ENCODE measurements at places on chromosomes 12 and 14. TPM values are rescaled to one million over a fixed set of nuclear protein-coding genes. Genes with fewer than 3 reads are reported as not detected.

NINJ2 gene
- 10.2 TPM for polyA plus RNA-seq

DNA sequence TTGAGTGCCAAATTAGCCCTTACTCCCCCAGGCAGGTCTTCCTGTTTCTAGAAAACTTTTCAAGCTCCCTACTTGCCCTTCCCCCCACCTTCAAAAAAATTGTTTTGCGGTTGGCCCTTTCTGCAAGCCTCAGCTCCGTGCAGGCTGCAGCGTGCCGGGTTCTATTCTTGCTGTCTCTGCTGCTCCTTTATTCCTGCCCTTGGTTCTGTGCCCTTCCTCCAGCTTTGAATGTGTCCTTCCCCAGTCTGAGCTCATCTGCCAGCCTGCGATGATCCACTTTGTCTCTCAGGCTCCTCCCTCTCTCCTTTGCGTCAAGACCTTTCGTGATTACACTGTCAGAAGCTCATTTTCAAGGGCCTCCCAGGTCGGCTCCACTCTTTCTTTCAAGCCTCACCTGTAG lies 98.6 kb downstream of the IRF2BPL start:
- peak; percentile 49 for DNase-seq

GRCh38 chr14:77375164-77375950 lies 1.5 kb downstream of the TMED8 start:
- DNase-seq, result peak; percentile 61

DNA sequence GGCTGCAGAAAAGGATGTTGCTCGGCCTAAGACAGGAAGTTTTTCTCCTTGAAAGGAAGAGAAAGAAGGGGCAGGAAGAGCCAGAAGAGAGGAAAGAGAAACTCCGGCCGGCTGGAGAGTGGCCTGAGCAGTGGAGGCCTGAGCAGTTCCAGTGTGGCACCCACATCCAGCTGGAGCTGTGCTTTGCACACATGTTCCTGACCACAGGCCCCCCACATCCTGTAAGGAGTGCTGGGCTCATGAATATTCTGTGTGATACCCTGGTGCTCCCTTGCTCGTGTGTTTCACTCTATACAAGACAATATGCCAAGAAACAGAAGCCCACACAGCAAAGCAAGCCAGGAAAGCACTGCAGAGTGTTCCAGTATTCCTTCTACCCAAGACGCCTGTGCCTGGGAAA lies 27.1 kb downstream of the POLE start:
- DNase-seq, result no peak

GRCh38 chr12:66132408-66132807 lies 1.9 kb upstream of the LLPH start:
- DNase-seq, result no peak

- DNase-seq, result no peak
These were observed 183.2 kb downstream of the TMEM132D start for GRCh38 chr12:129720618-129721017.

GRCh38 chr14:68703093-68703492 lies 89.8 kb downstream of the ZFP36L1 start:
- no peak for DNase-seq

ATF7IP gene
- polyA plus RNA-seq, result 28.1 TPM

CMAS gene
- 5.9 TPM for polyA plus RNA-seq

- DNase-seq, result no peak
These were observed 141.7 kb downstream of the RIMBP2 start for GRCh38 chr12:130574402-130574801.

DNA sequence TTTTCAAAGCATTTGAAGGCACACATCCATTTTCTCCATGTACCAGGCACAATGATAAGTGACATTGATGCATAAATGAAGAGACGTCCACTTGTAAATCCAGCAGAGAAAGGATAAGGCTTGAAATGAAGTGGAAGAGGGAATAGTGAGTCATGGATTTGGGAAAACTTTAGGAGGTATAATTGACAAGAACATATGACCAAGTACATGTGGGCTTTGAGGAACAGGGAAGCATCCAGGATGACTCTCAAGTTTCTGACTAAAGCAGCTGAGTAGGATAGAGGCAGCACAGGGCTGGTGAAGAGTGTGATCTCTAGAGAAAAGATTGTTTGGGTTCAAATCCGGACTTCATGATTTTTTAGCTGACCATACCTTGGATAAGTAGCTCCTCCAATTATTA lies 43.6 kb upstream of the SYT1 start:
- no peak for DNase-seq

SERPINA3 gene
- polyA plus RNA-seq, result not detected

EXOC3L4 gene
- not detected for polyA plus RNA-seq

- DNase-seq, result no peak
These were observed 126.7 kb downstream of the TMEM132D start for GRCh38 chr12:129776977-129777667.

GRCh38 chr14:104298458-104298857 lies 160.1 kb downstream of the KIF26A start:
- DNase-seq, result no peak

DNA sequence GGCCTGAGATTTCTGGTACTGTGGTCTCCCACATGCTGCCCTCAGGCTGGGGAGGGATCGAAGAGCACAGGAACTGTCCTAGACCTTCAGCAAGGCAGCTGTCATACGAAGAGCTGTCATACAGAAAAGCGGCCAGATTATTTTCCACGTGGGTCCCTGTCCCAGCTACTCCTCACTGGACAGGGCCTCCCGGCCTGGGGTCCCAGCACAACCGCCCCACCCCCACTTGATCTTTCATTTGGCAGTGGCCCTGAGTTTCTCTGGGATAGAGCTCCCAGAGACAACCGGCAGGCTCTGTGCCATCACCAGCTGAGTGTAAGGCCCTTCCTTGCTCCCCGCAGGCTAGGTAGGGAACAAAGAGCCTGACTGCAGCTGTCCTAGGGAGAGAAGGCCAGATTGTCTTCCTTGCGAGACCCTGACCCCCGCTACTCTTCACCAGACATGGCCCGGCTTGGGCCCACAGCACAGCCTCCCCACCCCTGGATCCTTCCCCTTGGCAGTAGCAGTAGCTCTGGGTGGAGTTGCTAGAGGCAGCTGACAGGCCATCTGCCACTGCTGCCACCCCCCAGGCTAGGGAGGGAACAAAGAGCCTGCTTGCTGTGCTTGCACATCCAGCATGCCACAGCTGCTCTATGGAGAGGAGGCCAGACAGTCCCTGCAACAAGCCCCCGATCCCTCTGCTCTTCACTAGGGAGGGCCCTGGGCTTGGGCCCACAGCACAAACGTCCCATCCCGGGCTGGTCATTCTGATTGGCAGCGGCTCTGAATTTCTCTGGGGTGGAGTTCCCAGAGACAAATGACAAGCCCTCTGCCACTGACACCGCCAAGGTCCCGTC lies 3.1 kb upstream of the OR4N2 start:
- no peak for DNase-seq

RNASE4 gene
- polyA plus RNA-seq, result 1.8 TPM

DNA sequence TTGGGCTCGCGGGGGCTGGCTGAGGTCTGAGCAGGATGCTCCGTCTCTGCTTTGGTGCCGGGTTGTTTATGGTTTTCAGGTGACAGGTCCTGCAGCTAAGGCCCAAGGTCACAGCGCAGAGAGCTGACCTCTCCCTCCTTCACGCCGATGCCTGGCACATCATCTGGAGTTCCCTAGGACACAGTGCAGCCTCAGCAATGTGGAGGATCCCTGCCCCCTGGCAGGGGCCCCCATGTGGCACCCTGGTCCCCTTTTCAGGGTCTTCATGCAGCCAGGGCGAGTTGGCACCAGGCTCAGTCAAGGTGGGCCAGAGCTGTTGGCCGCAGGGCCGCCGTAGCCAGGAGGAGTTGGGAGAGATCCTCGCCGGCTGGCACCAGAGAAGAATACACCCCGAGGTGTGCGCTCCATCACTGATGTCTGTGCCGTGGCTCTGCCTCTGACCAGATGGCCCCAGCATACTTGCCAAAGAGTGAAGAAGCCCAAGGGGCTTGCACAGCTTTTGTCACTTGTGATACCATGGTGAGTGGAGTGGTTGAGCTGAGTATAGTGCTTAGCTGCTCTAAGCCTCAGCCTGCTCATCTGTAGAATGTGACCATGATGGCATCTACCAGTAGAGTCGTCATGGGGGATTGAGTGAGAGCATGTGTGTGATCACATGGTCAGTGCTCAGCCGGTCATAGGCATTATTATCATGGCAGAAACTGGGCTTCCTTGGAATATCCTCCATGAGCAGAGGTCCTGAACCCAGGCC lies 11.0 kb downstream of the TPCN1 start:
- no peak for DNase-seq

CBLN3 gene
- 29.1 TPM for polyA plus RNA-seq

DNA sequence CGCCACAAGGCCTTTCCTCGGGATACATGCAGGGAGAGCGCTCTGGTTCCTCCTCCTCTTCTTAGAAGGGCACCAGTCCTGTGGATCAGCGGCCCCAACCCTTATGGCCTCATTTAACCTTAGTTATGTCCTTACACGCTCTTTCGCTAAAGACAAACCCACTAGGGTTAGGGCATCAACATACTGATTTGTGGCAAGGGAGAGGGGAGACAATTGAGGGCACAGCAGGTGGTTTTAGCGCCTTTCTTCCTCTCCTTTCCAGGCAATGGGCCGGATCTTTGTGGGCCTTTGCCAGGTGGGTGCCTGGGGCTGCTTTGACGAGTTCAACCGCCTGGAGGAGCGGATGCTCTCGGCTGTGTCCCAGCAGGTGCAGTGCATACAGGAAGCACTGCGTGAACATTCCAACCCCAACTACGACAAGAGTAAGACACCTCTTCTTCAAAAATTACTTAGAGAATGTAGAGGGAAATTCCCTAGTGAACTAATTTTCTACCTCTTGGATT lies 43.6 kb downstream of the DYNC1H1 start:
- no peak for DNase-seq

DNA sequence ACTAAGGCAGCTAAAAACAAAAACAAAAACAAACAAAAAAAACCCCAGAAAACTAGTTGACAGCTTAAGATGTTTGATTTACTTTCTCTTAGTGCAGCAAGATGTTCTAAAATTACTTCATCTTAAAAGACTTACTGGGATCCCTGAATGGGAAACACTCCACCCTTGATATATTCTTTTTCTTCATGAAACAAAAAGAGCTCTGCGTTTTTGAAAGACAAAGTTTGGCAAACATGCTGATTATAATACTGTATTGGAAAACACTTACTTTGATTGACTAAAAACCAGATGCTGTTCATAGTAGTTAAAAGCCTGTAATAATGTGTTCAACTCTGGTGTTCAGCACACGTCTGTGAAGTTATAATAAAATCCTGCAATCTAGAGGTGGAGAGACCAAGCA lies 136.8 kb downstream of the SRGAP1 start:
- no peak for DNase-seq

DNA sequence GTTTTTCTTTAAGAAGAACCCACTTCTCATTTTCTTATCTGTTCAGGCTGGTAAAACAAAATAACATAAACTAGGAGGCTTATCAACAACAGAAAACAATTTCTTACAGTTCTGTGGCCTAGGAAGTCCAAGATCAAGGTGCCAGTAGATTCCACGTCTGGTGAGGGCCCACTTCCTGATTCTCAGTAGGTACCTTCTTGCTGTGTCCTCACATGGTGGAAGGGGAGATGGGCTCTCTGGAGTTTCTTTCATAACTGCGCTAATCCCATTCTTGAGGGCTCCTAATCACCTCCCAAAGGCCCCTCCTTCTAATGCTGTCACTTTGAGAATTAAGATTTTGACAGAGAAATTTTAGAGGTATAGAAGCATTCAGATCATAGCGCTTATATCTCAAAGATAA lies 33.4 kb downstream of the TXNRD1 start:
- no peak for DNase-seq

MYO1H gene
- polyA plus RNA-seq, result not detected

C12orf54 gene
- not detected for polyA plus RNA-seq

- no peak for DNase-seq
These were observed 209.7 kb downstream of the CACNA1C start for GRCh38 chr12:2262449-2262848.

DNA sequence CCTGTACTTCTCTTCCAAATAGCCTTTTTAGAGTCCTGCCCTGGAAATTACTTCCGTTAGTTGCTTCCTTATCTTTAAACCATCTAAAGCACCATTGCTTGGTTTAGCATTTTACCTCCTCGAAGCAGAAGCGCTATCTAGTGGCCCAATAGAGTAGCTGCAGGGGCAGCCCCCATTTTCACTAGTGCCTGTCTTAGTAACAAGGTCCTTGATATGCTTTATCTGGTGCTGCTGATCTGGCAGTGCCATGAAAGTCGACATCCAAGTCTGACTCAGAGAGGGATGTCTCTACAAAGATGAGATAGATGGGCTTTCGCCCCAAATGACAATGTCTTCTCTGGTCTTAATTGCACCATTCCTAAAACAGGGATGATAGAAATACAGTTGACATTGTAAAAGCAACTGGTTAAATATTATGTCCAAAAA lies 25.0 kb upstream of the CIT start:
- peak; percentile 72 for DNase-seq

DNA sequence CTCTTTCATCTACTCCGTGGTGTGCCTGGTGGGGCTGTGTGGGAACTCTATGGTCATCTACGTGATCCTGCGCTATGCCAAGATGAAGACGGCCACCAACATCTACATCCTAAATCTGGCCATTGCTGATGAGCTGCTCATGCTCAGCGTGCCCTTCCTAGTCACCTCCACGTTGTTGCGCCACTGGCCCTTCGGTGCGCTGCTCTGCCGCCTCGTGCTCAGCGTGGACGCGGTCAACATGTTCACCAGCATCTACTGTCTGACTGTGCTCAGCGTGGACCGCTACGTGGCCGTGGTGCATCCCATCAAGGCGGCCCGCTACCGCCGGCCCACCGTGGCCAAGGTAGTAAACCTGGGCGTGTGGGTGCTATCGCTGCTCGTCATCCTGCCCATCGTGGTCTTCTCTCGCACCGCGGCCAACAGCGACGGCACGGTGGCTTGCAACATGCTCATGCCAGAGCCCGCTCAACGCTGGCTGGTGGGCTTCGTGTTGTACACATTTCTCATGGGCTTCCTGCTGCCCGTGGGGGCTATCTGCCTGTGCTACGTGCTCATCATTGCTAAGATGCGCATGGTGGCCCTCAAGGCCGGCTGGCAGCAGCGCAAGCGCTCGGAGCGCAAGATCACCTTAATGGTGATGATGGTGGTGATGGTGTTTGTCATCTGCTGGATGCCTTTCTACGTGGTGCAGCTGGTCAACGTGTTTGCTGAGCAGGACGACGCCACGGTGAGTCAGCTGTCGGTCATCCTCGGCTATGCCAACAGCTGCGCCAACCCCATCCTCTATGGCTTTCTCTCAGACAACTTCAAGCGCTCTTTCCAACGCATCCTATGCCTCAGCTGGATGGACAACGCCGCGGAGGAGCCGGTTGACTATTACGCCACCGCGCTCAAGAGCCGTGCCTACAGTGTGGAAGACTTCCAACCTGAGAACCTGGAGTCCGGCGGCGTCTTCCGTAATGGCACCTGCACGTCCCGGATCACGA lies 2.2 kb downstream of the SSTR1 start:
- no peak for DNase-seq

EPYC gene
- polyA plus RNA-seq, result not detected

All from B cell (primary cell).